ENCODE measurements at places on chromosomes 3 and 15. TPM values are rescaled to one million over a fixed set of nuclear protein-coding genes. Genes with fewer than 3 reads are reported as not detected.

- no peak for DNase-seq
Observed at GRCh38 chr3:150871192-150871591, 34.0 kb downstream of the MINDY4B start.

DNA sequence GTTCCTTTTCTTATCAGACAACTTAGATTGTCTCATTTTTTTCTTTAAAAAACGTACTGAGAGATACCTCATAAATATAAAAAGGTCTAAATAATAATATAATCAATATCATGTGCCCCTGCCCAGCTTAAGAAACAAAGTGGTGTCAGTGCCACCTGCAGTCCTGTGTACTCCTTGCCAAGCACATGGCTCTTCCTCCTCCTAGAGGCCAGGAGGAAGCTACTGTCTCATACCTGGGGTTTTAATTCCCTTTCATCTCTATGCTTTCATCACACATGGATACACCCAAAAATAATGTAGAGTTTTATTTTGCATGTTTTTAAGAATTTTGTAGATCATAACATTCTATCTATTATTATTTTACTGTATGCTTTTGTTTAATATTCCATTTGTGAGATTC lies 98.6 kb upstream of the C15orf61 start:
- no peak for DNase-seq

DNA sequence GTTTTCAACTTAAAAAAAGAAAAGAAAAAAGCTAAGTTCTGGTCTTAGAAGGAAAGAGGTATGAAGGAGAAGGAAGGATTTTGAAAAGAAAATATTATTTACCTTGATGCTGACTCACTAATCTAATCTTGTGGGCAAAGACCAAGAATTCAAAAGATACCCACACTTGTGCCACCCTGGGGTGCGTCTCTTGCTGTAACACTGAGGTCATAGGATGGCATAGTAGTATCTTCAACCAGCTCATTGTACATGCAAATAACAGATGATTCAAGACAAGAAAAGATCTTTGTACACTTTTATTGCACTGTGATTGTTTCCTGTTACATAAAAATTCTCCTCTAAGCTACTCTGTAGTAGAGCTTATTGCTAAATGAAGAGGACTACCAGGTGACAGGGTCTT lies 17.3 kb downstream of the PLS1 start:
- DNase-seq, result no peak

PCSK6 gene
- 13.5 TPM for total RNA-seq

LOXL1 gene
- total RNA-seq, result 14.9 TPM
